ENCODE measurements at places on chromosomes 6 and 20.

- peak; percentile 92 for DNase-seq
Measured at GRCh38 chr6:157556671-157557430, 175.9 kb downstream of the ZDHHC14 start.

DNA sequence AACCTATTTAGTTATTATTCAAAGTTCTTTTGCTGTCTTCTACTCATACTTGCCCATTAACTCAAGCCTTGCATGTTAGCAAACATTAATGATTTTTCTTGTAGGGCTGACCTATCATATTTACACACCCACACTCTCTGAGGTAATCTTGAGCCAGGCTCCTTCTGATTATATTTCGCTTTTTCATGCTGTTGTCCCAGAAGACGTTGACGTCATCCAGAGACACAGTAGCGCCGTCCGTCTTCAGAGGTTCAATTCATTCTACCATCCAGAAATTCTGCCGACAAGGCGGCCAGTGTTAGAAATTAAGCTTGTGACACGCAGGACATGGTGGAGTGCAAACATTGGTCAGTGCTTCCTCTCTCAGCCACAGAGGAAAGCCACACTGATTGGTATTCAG, 584.7 kb downstream of the BMP2 start:
- DNase-seq, result no peak

GRCh38 chr20:48238781-48239180, 453.5 kb upstream of the SULF2 start:
- no peak for DNase-seq

DNA sequence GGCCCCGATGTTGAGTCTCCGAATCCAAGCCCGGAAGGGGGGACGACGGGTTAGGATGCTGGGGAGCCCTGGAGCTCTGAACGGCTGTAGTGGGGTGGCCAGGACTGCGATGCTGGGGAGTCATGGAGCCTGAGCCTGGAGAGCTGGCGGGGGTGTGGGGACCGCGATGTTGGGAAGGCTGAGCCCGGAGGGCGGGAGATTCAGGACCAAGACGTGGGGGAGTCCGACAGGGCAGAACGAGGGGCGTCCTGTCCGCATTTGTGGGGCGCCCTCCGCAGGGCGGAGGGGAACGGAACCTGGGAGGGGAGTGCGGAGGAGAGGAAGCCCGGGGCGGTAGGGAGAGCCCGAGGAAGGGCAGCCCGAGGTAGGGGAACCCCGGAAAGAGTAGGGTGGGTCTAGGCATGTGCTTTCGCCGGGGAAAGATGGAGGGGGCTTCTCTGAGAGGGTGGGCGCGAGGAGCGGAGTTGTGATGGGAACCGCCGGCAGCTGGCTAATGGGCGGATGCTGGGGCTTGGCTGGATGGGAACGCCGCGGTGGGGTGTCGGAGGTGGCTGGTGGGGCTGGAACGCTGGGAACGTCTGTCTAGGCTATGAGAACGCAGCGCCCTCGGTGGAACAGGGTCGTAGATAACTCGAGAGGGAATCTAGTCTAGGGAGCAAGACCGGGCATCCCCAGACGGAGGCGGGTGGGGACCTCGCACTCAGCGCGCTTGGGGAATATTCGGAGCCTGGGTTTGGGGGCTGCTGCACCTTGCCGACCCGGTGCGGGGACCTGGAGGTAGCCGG, 684 bp downstream of the PAQR8 start:
- DNase-seq, result no peak

DNA sequence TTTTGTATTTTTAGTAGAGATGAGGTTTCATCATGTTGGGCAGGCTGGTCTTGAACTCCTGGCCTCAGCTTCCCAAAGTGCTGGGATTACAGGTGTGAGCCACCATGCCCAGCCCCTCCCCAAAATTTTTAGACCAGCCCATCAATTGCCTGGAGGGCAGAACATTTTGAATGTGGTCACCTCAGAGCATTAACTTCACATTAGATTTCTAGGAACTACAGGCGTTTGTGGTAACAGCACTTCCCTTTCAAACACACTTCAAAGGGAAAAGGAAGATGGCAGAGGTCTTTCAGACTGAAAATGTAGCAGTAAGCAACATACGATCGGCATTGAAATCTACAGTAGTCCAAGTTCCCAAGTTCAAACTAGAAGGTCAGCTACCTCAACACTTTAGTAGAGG, 12.3 kb upstream of the SLA2 start:
- DNase-seq, result no peak

GRCh38 chr6:2863901-2864300, 22.2 kb upstream of the SERPINB1 start:
- DNase-seq, result no peak

DNA sequence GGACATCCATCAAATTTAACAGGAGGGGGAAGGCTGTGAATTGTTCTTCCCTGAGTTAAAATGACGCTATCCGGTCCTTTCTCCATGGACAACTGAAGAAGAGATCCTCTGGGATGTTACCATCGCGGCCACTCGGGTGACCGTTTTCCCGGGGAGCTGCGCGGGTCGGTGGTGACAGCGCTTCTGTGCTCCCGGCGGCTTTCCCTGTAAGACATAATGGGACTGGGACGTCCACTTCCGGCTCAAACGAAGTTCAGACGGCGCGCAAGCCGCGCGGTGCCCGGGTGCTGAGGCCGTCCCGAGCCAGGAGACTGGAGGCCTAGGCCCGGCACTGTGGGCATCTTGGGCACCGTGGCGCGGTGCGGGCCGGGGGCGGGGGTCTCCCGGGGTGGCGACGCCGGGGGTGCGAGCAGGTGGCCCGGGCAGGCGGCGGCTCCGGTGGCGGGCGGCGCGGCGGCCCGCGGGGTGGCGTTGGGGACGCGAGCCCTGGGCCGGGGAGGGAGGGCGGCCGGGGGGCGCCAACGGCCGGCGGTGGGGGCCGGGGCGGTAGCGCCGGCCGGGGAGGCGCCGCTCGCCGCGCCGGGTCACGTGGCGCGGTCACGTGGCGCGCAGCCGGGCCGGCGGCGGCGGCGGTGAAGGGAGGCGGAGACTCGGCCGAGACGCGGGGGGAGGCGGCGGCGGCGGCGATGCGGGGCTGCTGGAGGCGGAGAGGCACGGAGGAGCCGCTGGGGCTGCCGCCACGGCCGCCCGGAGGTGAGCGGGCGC, 63.6 kb downstream of the GTF2H5 start:
- DNase-seq, result peak; percentile 69

- DNase-seq, result no peak
Measured at GRCh38 chr20:34634392-34634791, 42.5 kb downstream of the PIGU start.

DNA sequence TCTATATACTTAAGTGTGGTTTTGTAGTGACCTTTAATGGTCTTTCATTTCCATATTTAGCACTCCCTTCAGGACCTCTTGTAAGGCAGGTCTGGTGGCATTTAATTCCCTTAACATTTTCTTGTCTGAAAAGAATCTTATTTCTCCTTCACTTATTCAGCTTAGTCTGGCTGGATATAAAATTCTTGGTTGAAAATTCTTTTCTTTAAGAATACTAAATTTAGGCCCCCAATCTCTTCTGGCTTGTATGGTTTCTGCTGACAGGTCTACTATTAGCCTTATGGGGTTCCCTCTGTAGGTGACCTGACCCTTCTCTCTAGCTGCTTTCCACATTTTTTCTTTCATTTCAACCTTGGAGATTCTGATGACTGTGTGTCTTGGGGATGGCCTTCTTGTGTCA, 236.9 kb downstream of the THBS2 start:
- no peak for DNase-seq

- DNase-seq, result peak; percentile 39
Measured at GRCh38 chr6:138428944-138429598, 25.0 kb downstream of the HEBP2 start.

DNA sequence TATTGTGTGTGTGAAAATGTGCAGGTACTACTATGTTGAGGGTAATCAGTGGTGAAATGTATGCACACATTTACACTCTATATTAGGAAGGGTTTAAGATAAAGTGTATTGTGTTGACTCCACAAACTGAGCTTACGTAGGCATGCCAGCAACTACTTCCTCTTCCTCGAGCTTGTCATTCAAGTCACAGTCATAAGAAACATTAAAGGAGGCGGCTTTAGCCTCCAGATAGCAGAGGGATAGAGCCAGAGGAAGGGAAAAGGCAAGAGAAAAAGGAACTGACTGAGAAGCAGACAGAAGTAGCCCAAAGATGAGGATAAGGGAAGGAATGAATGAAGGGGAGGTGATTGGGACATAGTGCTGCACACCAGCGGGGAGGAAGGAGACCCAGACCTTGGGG, 55.2 kb downstream of the SMLR1 start:
- DNase-seq, result no peak

DNA sequence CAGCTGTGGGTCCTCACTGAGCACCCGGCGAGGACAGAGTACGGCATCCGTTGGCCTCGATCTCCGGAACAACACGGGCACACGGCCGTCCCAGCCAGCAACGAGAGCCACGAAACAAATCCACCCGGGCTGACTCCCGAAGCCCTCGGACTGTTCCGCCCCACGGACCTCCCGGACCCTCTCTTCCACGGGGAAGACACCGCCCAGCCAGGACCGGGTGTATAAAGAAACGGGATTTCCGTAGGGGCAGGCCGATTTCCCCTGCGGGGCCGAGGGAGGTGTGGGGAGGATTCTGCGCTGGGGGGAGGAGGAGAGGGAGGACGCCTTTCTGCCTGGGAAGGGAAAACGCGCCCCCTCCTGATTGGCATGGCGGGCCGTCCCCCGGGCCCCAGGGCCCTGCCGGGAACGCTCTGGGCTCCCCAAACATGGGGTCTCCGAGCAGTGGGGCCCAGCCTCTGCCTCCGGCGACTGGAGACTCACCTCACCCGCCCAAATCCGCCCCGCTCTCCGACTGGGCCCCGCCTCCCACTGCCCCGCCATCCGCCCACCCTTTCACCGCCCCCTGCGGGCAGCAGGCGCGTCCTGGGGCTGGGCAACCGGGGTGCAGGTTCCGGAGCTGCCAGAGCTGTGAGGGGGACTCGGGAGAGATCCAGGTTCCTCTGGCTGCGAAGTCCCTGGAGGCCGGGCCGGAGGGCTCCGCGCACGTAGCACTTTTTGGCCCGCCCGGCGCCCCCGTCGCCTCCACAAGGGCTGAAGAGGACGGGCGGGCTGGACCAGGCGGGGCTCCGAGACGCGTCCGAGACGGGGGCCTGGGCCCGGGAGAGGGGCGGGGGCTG, 679 bp upstream of the PPDPF start:
- DNase-seq, result no peak

GRCh38 chr6:128918886-128919285, 35.9 kb downstream of the LAMA2 start:
- no peak for DNase-seq

GRCh38 chr20:56111961-56112730, 106.8 kb upstream of the CBLN4 start:
- no peak for DNase-seq

DNA sequence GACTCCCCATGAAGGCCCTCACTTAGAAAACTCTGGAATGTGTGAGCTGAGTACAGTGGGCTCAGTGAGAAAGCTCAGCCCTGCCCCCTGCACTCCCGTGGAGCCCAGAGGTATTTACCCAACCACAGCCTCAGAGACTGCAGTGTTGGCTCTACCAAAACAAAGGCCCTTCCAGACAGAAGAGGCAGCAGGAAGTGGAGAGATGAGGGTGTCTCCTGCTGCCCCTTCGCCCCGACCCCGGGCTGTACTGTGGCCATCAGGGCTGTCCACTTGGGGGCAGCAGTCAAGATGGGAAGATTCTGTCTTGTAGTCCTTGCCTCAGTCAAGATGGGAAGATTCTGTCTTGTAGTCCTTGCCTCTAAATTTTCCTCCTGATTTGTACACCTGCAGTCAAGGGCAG, 341.3 kb downstream of the TAF4 start:
- DNase-seq, result no peak

GRCh38 chr20:297925-298775, 780 bp downstream of the ZCCHC3 start:
- DNase-seq, result peak; percentile 63

DNA sequence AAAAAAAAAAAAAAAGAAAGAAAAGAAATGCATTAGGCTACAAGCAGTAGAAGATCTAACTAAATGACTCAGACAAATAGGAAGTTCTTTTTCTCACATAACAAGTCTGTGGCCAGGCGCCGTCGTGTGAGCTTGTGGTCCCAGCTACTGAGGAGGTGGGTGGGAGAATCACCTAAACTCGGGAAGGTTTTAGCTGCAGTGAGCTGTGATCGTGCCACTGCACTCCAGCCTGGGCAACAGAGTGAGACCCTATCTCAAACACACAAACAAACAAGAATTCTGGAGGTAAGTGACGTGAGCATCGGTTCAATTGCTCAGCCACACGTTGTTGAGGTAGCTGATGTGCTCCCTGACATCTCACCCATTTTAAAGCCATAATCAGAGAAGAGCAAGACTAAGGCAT, 37.9 kb upstream of the SLC23A2 start:
- no peak for DNase-seq

- DNase-seq, result no peak
Measured at GRCh38 chr6:164415832-164416563, 893.4 kb downstream of the C6orf118 start.

GRCh38 chr6:134732763-134733162, 217.1 kb downstream of the ALDH8A1 start:
- no peak for DNase-seq

DNA sequence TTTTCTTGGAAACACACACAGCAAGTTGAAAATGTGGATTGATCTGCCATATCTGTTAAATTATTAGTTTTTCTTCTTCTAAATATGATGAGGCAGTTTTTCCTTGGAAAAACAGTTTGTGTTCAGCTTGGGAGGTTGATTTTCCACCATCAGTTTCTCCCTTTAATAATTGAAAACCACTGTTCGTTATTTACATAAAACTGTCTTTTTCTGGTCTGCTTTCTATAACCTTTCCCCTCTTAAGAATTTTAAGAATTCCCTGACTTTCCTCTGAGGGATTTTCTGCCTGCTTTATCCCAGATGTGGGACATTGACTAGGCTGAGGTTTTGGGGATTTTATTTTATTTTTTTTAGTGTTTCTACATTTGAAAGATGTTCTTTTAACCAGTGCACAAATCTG, 27.2 kb downstream of the DSE start:
- no peak for DNase-seq

DNA sequence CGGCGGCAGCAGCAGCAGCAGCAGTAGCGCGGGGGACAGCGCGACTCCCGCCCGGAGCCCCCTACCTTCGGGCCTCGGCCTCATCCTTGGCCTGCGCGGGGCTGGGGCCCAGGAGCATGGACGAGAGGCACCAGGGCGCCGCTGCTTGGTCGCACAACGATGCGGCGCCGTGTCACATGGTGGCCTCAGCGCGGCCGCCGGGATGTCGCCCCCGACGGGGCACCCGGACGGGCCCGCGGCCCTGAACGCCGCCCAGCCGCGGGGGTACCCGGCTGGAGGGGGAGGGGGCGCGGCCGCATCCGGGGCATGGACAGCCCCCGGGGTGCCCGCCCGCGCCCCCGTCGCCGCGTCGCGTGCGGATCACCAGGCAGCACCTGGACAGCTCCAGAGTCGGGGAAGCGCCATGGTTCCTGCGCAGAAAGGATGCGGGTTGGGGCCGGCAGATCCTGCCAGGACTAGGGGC, 57.1 kb downstream of the CDH22 start:
- no peak for DNase-seq

All from NCI-H774 (cell line).